HFFc6 (cell line): ENCODE measurements at places on chromosomes 2 and 18. TPM values are rescaled to one million over a fixed set of nuclear protein-coding genes. Genes with fewer than 3 reads are reported as not detected.

GRCh38 chr2:148507970-148508369 lies 136.6 kb upstream of the EPC2 start:
- H3K36me3 ChIP-seq, result no peaks in the 10 kb centered on the region
- H3K4me3 ChIP-seq, result no peak overlapping the region
- DNase-seq, result no peak

- H3K4me3 ChIP-seq, result no peak overlapping the region
- no peaks in the 10 kb centered on the region for H3K27me3 ChIP-seq
- H3K36me3 ChIP-seq, result peaks cover 3% of the 10 kb centered on the region; the same call in 1 of the 2 replicates
- peaks cover 16% of the 10 kb centered on the region for H3K4me1 ChIP-seq
- no peak overlapping the region for H3K27ac ChIP-seq
- DNase-seq, result no peak
Measured at GRCh38 chr2:63007813-63008458, 42.7 kb upstream of the OTX1 start.

GRCh38 chr2:105447476-105447875 lies 48.6 kb upstream of the FHL2 start:
- H3K27me3 ChIP-seq, result peaks cover 14% of the 10 kb centered on the region
- H3K27ac ChIP-seq, result no peak overlapping the region
- H3K4me1 ChIP-seq, result peaks cover 21% of the 10 kb centered on the region
- H3K4me3 ChIP-seq, result no peak overlapping the region
- no peak for DNase-seq

- H3K4me1 ChIP-seq, result no peaks in the 10 kb centered on the region
- H3K27me3 ChIP-seq, result peaks cover 15% of the 10 kb centered on the region
Measured at GRCh38 chr2:112962308-112963175, 15.3 kb upstream of the IL36G start.

DNA sequence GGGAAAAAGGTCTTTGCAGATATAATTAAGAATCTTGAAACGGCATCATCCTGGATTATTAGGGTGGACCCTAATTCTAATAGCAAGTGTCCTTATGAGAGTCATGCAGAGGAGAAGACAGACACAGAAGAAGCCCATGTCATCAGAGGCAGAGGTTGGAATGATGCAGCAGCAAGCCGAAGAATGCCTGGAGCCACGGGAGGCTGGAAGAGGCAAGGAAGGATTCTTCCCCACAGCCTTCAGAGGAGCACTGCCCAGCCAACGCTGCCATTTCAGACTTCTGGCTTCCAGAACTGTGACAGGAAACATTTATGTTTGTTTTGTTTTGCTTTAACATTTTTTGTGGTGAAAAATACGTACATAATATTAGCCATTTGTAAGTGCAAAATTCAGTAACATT lies 72.3 kb downstream of the MCFD2 start:
- H3K27ac ChIP-seq, result no peak overlapping the region; the same call in 1 of the 2 replicates
- peaks cover 55% of the 10 kb centered on the region for H3K4me1 ChIP-seq
- H3K4me3 ChIP-seq, result no peak overlapping the region
- no peak for DNase-seq

DNA sequence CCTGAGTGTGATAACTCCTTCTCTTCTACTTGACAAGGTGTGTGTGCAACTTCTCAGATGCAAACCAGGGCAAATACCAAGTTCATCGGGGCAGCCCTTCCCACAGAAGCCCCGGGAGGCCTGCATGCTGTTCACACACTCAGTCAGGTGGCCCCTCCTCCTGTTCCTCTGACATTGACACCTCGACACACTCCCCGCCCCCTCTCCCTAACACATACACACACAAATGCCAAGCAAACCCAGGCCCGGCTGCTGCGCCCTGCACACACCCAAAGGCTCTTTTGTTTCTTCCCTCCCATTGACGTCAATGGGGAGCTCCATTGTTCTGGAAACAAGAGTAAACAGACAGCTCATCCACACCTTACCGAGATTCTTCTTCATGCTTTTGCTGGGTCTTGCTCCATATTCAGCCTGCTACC lies 1.7 kb upstream of the PER2 start:
- H3K27me3 ChIP-seq, result peaks cover 14% of the 10 kb centered on the region
- peak overlapping the region; percentile 33; the same call in 1 of the 2 replicates for H3K4me3 ChIP-seq
- no peaks in the 10 kb centered on the region for H3K36me3 ChIP-seq
- H3K27ac ChIP-seq, result peak overlapping the region; percentile 86
- no peak for DNase-seq

DNA sequence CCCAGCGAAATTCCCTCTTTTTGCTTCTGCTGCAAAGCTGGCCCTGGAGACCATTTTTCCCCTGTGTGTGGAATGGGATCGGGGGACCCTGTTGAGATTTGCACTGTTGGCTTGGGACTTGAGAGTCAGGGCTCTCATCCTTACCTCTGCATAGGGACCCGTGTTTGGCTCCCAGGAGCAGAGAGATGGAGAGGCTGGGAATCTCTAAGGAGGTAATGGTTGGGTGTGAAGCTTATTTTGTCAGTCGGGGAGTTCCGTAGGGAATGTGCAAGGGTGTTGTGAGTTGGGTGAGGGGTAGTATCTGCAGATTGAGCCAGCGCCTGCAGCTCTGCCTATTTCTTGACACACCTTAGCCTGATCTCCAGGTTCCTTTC lies 4.5 kb downstream of the GATA6 start:
- H3K4me1 ChIP-seq, result peaks cover 10% of the 10 kb centered on the region; the same call in 1 of the 2 replicates
- H3K36me3 ChIP-seq, result no peaks in the 10 kb centered on the region
- no peak overlapping the region for H3K27ac ChIP-seq
- no peak for DNase-seq
- peaks cover 28% of the 10 kb centered on the region for H3K27me3 ChIP-seq
- H3K4me3 ChIP-seq, result no peak overlapping the region

DNA sequence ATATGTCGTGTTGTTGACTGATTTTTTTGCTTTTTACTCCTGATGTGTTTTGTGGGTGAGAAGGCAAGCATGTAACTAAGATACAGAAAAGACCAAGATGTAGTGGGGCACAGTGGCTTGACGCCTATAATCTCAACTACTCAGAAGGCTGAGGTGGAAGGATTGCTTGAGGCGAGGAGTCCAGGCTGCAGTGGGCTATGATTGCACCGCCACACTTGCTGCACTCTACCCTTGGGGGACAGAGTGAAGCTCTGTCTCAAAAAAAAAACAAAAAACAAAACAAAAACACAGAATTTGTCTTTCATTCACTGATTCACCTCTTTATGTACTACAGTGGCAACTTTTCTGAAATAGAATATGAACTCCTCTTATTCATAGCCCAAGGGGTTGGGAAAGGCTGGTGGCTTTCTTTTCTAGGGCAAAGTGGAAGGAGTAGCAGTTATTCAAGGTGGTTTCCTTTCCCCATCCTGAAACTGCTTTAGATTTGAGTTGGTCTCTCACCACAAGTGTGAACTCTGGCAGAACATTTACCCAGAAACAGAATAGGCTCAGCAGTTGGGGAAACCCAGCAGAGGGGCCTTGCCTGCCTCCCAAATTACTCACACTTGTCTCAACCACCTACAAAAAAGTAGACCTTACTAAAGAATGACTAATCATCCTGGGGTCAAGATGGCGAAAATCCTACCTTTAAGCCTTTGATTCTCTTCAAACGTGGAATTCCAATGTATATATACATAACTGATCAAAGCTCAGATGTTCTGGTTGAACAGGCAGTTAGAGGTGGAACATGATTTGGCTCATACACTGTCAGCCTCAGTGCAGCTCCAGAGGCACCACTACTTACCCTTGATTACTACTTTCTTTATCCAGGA lies 6.5 kb downstream of the TANK start:
- H3K36me3 ChIP-seq, result peaks cover 41% of the 10 kb centered on the region
- DNase-seq, result no peak
- H3K4me3 ChIP-seq, result no peak overlapping the region
- peaks cover 72% of the 10 kb centered on the region for H3K4me1 ChIP-seq
- no peaks in the 10 kb centered on the region for H3K27me3 ChIP-seq
- 0 out of 2 replicates have a peak overlapping the region, but pooled peaks have one; percentile 18 for H3K27ac ChIP-seq

- no peak overlapping the region for H3K27ac ChIP-seq
- peaks cover 2% of the 10 kb centered on the region; the same call in 1 of the 2 replicates for H3K27me3 ChIP-seq
- peaks cover 20% of the 10 kb centered on the region for H3K4me1 ChIP-seq
- no peak for DNase-seq
- H3K4me3 ChIP-seq, result no peak overlapping the region
Measured at GRCh38 chr2:240989451-240990265, 8.8 kb upstream of the SNED1 start.

- peaks cover 6% of the 10 kb centered on the region; the same call in 1 of the 2 replicates for H3K4me1 ChIP-seq
- peaks cover 20% of the 10 kb centered on the region for H3K27me3 ChIP-seq
- no peak overlapping the region for H3K27ac ChIP-seq
- H3K4me3 ChIP-seq, result peak overlapping the region; percentile 36; the same call in 1 of the 2 replicates
- no peaks in the 10 kb centered on the region for H3K36me3 ChIP-seq
Measured at GRCh38 chr18:11689669-11690565, 853 bp downstream of the GNAL start.

GRCh38 chr2:187369471-187369870 lies 78.6 kb downstream of the CALCRL start:
- H3K27me3 ChIP-seq, result no peaks in the 10 kb centered on the region
- no peak overlapping the region for H3K4me3 ChIP-seq
- no peak for DNase-seq
- H3K4me1 ChIP-seq, result peaks cover 22% of the 10 kb centered on the region
- no peak overlapping the region for H3K27ac ChIP-seq

DNA sequence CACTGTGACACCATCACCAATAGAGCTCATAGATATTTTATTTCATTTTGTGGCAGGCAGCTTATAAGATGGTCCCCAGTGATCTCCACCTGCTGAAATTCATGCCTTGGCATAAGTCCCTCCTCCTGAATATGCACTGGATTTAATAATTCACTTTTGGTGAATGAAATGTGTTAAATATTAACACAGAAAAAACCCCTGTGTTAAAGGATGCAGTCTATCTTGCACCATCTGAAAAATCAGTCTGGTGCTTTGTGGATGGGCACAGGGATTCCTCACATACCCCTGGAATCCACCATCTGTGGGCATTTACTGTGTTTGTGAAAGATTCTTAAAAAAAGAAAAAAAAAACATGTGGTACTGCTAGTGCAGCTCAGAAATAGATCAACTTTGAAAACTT lies 26.1 kb upstream of the WIPF1 start:
- H3K4me3 ChIP-seq, result no peak overlapping the region
- no peak for DNase-seq
- peaks cover 2% of the 10 kb centered on the region; the same call in 1 of the 2 replicates for H3K27me3 ChIP-seq
- no peak overlapping the region for H3K27ac ChIP-seq

- H3K4me3 ChIP-seq, result no peak overlapping the region
- H3K27ac ChIP-seq, result no peak overlapping the region
- no peaks in the 10 kb centered on the region for H3K36me3 ChIP-seq
Measured at GRCh38 chr2:54298514-54298913, 42.5 kb upstream of the TSPYL6 start.

The SERPINB10 gene
- 1.5 to 3.2 TPM (median 1.6 TPM) in 3 replicates for total RNA-seq

The SNORC gene
- total RNA-seq, result 0.68 and 0.89 TPM in 2 replicates

The SULT1C3 gene
- not detected in 3 replicates for total RNA-seq

The STK39 gene
- 31.2 and 32.4 TPM in 2 replicates for total RNA-seq

The RETSAT gene
- total RNA-seq, result 38.3 to 51.4 TPM (median 50.4 TPM) in 3 replicates

The CIB4 gene
- total RNA-seq, result not detected in 2 replicates

The IMPACT gene
- total RNA-seq, result 35.9 to 40.8 TPM (median 39.5 TPM) in 3 replicates

The MDH1B gene
- 0.18 to 0.46 TPM (median 0.21 TPM) in 3 replicates for total RNA-seq

The LIMS2 gene
- 53.0 to 65.0 TPM (median 57.9 TPM) in 3 replicates for total RNA-seq

The CAB39 gene
- total RNA-seq, result 45.2 to 57.1 TPM (median 51.9 TPM) in 3 replicates

The COL5A2 gene
- total RNA-seq, result 313 and 420 TPM in 2 replicates

The GNAL gene
- total RNA-seq, result 0.09 to 0.20 TPM (median 0.09 TPM) in 3 replicates
